ENCODE measurements at places on chromosomes 7 and 10.

- no peak for DNase-seq
These were observed 4.1 kb downstream of the PIP4K2A start for GRCh38 chr10:22710139-22710745.

GRCh38 chr10:110680273-110681020, 36.3 kb downstream of the RBM20 start:
- DNase-seq: no peak

GRCh38 chr10:4046712-4047354, 261.8 kb upstream of the KLF6 start:
- no peak for DNase-seq

GRCh38 chr10:15606377-15606776, 113.3 kb downstream of the ITGA8 start:
- no peak for DNase-seq

DNA sequence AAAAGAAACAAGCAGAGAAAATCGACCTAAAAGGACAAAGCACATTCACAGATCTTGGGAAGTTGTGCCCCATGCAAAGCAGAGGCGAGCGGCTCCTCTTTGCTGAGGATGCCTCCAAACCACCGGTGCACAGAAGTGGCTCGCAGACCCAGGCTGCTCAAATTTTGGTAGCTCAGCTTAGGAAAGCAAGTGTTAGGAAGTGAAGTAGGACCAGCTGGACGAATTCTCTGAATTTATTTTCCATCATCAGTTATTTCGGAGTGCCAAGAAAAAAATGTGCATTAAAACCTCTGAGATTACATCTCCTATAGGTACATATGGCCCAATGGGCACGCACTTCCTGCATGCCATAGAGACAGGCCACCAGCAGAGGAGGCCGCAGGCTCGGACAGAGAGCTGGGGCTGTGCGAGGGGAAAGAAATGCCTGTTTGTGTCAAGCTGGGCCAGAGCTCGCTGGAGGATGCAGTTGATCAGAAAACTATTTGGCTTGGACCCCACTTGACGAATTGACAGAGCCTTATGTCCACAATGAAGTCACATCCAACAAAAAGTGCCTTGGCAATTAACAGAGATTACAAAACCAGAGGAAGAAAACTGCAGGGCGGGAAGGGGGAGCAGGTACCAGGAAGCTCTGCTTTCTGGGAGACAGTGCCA, 122.3 kb upstream of the LYZL2 start:
- DNase-seq: no peak

- DNase-seq: no peak
These were observed 83.9 kb downstream of the ADCY1 start for GRCh38 chr7:45657890-45658715.

DNA sequence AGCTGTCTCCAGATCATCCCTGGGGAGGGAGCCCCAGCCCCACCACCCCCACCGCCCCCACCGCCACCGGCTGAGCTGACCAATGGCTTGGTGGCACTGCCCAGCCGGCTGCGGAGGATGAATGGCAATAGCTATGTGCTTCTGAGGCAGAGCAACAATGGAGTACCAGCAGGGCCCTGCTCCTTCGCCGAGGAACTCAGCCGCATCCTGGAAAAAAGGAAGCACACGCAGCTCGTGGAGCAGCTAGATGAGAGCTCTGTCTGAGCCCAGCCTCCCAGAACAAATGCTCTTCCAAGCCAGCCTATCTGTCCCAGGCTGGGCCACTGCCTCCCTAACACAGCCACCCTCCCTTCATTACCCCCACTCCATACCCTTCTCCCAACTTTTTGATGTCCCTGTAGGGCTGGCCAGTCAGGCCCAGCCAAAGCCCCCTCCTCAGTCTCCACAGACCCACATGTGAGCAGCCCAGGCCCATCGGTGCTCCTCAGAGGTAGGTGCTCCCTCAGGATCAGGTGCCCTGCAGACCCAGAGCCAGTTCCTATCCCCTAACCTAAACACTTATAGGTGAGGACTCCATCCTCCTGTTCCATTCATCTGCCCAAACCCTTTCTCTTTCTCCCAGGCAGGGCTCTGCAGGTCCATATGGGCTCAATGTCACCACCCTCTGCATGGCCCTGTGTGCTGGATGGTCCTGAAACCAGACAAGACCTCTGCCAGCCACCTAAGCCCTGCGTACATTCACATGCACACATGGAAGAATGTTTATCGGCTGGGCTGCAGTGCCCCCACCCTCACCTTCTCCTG, 3.2 kb downstream of the MRPL43 start:
- DNase-seq: no peak

- DNase-seq: no peak
These were observed 39.4 kb downstream of the PLXNA4 start for GRCh38 chr7:132536654-132537395.

DNA sequence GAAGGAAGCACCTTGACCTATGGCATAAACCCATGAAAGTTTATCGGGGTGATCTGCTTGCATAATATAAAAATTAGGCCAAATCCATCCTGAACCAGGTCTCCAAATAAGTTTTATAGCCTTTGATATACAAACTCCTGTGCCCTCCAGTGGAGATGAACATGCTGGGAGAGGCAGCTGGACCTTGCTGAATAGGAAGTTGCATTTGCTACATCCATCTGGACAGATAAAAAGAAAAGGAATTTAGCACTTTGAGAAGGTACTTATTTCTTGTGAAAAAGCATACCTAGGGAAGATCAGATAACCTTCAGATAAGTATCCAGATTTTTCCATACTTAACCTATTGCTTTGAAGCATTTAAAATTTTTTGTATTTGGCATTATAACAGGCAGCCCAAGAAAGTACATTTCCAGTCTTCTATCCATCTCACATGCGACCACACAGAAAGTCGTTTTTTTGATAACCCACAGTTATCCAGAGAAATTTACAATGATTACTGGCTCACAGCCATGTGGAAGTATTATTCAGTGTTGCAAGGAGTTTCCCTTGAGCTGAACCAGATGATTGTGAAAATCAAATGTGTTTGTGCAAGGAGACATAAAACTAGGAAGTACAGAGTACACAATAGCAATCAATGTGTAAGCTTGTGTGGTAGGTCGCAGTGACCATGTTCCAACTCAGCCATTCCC, 124.4 kb upstream of the STK17A start:
- DNase-seq: no peak

DNA sequence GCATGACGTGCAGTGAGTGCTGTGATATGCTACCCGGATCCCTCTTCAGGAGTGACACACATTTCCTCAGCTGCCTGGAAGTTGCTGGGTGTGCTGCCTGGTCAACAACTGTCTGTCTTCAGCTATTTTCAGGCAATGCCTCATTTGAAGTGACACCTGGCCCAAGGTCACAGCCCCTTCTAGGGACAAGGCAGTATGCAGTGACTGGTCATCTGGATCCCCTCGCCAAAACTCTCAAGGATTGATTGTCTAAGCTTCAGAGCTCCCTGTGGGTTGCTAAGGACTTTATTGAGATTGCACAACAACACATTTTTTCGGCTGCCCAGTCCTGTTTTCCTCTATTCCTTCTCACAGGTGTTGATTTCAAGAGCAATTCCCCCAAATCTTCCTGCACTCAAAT, 108.8 kb downstream of the GNAI1 start:
- no peak for DNase-seq

- DNase-seq: no peak
These were observed 50.5 kb downstream of the EGFR start for GRCh38 chr7:55069271-55069792.

GRCh38 chr10:91127341-91128082, 93.0 kb upstream of the PCGF5 start:
- DNase-seq: no peak

DNA sequence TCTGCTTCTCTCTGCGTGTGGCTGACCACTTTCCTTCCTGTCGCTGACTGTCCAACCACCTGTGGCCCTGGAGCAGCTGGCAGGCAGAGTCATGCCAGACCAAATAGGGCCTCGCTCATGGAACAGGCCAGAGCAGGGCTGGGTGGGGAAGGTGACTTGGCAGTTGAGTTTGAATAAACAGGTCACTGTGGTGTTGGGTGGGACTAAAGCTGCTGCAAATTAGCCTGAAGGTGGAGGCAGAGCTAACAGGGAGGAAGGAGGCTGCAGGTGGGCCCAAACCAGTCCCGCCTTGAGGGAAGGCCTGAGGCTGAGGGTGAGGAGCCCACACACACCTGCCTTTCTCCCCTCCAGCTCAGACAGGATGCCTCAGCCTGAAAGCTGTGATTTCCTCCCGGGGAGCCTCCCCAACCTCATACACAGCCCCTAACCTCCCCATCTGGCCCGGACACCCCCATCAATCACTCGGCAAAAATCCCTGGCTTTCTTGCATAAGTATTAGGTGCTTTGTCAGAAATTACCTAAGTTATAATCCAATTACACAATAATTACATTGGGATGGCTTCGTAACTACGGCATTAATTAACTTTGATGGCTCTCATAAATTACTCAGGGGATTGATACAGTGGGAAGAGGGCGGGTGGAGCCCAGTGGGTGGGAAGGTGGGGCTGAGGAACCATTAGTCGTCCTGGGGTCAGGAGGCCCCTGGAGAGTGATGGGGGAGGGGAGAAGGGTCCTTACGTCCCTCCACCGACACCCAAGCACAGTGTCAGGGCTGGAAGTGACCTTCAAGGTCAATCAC, 97.7 kb upstream of the PCBD1 start:
- no peak for DNase-seq

GRCh38 chr7:27168265-27168947, 3.1 kb upstream of the HOXA9 start:
- DNase-seq: peak; percentile 71

DNA sequence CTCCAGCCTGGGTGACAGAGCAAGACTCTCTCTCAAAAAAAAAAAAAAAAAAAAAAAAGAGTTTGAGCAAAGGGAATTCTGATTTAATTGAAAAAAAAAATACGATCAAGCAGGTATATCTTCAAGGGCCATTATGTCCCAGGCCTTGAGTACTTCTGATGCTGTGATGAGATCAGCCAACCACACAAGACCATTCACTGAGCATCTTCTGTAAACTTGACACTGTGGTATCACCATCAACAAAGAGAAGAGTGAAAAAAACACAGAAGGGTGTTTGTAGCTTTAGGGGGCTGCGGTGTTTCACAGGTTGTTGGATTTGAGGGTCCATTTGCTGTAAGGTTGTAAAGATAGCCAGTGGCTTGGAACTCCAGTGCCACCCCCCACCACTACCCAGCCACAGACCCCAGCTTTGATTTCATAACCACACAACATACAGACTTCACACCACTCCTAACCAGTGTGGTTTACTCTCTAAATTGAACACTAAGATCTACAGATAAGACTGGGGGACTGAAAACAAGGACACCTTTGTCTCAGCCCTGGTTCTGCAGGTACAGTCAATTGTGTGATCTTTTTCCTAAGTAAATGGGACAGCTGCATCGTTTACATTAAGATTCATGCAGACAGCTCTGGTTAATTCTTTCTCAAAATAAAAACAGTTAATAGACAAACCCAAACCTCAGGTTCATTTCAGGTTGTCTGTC, 66.4 kb downstream of the CDC123 start:
- DNase-seq: no peak

GRCh38 chr10:17431871-17432311, 22.5 kb downstream of the ST8SIA6 start:
- no peak for DNase-seq

GRCh38 chr10:111233439-111233838, 156.6 kb downstream of the ADRA2A start:
- no peak for DNase-seq

DNA sequence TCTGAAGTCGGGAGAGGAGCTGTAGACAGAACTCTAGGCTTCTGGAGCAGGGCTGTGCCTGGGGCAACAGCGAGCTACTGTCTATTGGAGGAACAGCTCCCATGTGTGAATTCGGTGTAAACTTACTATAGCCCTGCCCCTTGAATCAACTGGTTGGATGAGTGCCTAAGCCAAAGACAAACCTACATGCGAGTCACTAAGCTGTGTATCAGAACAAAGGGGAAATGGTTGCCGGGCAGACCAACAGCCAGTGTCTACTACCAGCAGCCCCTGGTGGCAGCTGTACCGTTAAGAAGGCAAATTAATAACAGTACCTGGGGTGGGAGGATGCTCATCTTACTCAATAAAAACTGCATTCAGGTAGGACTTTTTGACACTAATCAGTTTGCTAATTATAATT, 343.6 kb downstream of the ACTR3B start:
- DNase-seq: no peak

- DNase-seq: no peak
These were observed 4.6 kb upstream of the INPP5A start for GRCh38 chr10:132532749-132533560.

DNA sequence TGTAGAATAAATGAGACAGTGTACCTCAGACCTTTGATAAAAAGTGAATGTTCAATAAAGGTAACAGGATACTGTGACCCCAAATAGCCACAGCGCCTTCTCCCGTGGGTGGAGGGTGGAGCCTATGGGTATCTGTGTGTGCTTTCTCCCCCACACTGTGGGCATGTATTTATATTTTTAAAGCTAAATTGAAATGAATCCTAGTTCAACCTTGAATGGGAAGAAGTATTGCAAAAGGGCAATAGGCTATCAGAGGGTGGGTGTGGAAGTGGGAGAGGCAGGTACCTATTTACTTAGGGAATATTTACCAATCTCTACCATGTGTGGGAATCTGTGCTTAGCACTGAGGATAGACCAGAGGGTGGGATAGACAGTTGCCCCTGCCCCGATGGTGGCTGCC, 68.9 kb downstream of the PFKFB3 start:
- no peak for DNase-seq

DNA sequence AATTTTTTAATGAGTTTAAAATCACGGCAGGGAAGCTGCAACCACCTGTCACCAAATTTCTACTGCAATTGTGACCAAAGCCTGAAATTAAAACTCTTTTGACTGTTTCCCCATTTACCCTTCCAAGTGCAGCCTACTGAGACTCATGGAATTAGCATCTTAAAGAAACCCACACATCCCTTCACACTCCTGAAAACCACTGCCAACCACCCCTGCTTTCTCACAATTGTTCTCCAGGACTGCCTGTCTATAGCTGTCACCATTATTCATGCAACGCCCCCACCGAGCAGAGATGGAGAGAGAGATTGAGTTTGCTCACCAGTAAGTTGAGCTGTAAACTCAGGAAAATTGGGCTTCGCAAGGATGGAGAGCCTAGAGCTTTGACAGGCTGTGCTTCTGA, 383.8 kb upstream of the SORCS1 start:
- DNase-seq: no peak

DNA sequence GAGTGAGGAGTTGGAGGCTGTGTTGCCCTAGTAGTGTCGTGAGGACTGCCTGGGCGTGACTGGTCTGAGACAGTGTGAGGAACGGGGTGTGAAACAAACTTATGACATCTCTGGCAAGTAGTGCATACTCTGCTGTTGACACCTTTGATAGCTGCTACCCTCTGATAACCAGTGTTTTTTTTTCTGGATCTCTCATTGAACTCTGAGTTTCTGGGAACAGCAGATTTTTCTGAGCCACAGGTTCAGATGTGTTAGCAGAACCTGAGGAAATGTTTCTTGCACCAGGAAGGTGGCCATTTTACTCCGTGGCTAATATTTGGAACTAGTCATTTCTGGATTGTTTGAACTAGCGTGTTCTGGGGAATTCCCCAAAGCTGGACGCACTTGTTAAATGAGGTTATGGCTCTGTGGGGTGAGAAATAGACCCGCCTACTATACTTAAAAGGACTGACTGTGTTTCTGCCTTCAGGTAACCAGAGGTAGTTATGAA, 52.9 kb downstream of the AUTS2 start:
- DNase-seq: no peak
